T-helper 9 cell (primary cell): ENCODE measurements at places on chromosomes 16 and 17.

- no peak for DNase-seq
Observed at GRCh38 chr16:30896261-30896888, at the start of gene CTF1. CTF1 (plus strand) TSS chr16:30896614; CDS start chr16:30896644, 30 bp downstream.

DNA sequence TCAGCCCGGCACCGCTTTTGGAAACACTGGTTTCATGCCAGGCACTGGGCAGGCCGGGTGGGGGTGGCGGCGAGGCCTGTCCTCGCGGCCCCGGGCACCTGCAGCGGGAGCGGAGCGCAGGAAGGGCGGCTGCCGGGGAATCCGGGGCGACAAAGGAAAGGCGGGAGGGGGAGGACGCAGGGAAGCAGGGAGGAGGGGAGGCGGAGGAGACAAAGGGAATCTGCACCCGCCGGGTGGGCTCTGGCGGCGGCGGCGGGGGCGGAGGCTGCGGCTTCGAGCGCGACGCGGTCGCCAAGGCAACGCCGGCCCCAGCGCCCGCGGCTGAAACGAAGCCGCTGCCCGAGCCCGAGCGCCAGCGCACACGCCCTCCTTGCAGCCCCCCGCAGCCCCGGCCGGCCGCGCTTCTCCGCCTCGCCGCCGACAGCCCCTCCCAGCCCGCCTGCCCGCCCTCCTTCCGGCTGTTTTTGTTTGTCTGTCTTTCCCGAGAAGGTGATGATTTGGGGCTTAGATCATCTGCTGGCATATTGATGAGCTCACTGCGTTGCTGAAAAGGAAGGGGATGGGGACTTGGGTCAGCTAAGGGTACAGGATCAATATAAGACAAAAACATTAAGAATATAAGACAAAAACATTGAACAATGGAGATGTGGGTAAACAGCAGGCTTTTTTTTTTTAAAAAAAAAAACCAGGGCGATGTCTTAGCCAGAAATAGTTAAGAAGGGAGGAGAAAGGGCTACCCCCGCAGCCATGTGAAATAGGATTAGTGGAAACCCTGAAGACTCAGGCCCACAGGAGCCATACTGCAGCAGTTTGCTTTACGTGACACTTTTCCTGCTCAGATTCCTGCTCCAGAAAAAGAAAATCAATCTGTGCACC, 32.7 kb downstream of the CDK5R1 start:
- DNase-seq = peak; percentile 35

DNA sequence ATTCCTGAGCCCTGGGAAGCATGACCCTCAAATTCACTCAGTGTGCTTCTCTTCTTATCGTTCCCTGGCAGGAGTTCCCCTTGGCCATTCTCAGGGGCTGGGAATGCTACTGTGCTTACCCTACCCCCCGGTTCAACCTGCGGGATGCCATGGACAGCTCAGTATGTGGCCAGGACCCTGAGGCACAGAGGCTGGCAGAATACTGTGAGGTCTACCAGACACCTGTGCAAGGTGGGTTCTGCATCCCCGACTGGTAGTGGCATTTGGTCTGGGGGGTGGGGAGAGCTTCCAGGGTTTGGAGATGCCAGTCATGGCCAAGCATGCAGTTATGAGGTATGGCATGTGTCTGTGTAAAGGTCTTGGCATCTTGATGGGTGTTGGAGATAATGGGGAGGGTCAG, 39.4 kb downstream of the WSCD1 start:
- no peak for DNase-seq

DNA sequence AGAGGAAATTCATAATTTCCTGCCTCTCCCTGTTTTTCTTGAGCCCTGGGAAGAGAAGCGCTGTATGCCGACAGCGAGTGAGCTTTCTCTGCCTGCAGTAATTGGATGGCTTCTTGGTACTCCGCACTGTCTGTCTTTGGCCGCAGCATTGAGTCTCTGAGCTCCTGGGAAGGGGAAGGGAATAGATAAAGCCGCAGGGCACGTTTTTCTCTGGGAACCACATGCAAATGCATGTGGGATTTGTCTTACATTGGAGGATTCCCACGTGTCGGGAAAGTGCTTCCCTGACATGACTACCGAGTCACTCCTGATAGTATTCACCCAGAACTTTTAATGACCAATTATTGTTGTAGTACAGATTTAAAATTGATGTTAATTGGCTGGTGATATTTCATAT, 385.9 kb downstream of the CPPED1 start:
- no peak for DNase-seq

GRCh38 chr17:4839221-4839620, 6.1 kb downstream of the MINK1 start:
- DNase-seq = no peak
